Posterior cingulate gyrus (tissue), 11 donors: ENCODE measurements at places on chromosomes 3 and 15.
A peak's percentile ranks its signal among the peaks of the same experiment; 100 is the strongest.

GRCh38 chr15:100627789-100628395 lies 25.5 kb downstream of the ASB7 start:
- peak; percentile 73 for DNase-seq

- DNase-seq = no peak
Observed at GRCh38 chr15:98755138-98755537, 106.8 kb downstream of the IGF1R start.

DNA sequence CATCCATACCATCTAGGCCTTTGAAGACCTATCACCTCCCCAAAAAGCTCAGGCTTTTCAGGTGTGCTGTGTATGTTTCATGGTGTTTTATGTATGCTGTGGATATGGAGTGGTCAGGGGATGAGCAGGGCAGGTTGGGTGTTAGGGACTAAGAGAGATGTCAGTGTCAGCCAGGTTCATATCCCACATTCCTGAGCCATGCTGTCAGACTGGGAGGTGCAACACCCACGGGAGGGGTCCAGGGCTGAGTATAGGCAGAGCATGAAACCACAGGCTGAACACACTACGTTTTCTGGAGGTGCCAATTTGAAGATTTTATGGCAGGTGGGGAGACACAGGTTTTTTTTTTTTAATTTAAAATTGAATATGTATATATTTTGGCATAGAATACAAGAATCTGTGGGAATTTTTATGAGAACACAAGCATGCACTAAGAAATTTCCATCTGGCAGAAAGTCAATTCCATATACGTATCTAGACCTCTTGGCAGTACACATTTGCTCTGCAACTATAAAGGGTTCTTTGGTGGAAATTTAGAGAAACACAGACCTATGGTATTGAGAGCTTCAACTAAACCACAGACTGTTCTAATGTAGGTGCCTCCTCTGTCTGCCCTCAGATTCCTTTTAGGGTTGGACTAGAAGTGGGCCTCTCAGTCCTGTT lies 101.9 kb upstream of the RNU6-1 start:
- no peak for DNase-seq

DNA sequence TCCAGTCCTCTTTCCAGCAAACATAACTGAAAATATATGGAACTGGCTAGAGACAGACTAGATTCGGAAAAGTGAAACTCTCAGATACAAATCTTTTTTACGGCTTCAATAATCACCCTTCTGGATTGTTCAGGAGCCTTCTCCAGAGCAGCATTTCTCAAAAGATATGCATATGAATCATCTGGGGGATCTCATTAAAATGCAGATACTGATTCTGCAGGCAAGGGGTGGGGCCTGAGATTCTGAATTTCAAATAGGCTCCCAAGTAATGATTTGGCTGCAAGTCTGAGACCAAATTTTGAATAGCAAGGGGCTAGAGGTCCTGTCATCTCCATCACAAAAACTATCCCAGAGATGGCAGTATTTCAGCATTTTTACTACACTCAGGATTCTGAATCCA lies 165.4 kb downstream of the CTNNB1 start:
- DNase-seq = no peak

DNA sequence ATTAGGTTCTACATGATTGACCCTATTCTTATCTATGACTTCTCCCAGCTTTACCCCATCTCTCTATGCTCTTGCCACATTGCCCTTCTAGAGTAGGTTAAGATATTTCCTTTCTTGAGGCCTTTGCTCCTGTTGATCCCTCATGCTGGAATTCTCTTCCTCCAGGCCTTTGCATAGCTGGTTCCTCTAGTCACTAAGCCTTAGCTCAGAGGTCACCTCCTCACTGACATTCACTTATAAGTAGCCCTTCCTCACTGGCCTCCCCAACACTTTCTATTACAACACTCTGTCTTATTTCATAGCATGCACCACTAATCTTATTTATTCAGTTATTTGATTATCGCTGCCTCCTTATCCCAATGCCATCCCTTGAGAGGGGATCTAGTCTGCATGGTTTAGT lies 228.4 kb upstream of the COL8A1 start:
- no peak for DNase-seq

DNA sequence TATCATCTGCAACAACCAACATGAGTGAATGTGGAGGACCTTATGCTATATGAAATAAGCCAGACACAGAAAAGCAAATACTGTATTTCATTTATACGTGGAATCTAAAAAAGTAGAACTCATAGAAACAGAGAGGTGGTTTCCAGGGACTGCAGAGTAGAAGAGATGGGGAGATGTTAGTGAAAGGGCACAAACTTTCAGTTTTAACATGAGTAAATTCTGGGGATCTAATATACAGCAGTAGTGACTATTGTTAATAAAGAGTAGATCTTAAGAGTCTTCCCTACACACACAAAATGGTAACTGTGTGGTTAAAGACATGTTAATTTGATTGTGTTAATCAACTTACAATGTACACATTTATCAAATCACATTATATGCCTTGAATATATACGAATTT lies 20.9 kb upstream of the MELTF start:
- no peak for DNase-seq

GRCh38 chr3:101193957-101194356 lies 126.4 kb downstream of the IMPG2 start:
- no peak for DNase-seq

DNA sequence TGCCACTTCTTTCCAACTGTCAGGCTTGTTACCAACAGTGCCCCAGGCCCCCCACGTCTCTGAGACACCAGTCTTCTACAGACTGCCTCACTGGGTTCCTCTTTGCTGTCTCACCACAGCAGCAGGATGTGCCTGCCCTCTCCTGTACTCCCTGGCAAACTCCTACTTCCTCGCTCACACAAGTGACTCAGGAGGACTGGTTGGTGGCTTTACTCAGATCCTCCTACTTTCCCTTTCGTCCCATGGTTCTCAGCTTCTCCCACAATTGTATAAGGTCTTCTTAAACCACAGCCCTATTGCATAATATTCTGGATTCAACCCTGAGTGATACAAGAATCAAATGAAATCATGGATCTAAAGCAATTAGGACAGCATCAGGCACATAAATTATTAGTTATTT lies 246.6 kb upstream of the PROK2 start:
- DNase-seq = no peak

GRCh38 chr3:153247331-153248330 lies 85.6 kb downstream of the RAP2B start:
- no peak for DNase-seq

- no peak for DNase-seq
Observed at GRCh38 chr15:66955871-66956585, 109.4 kb upstream of the SMAD3 start.

GRCh38 chr3:31882895-31883294 lies 98.2 kb downstream of the OSBPL10 start:
- no peak for DNase-seq

DNA sequence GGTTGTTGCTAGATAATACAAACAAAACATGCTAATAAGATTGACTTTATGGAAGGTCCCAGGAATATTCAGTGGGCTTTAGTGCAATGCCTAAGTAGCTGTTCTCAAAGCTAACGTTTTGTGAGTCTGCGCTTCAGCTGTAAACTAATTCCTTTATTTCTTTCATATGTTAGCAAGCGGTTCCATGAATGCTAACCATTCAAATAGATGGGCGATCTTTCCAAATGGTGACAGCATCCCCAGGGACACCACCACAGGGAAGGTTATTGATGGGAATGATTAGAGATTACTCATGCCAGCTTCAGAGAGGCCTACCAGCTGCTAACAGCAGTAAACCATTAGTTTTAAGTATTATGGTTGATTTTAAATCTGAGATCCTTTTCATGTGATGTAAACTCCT lies 405.7 kb upstream of the MCTP2 start:
- DNase-seq = no peak

- no peak for DNase-seq
Observed at GRCh38 chr3:30353711-30354467, 252.5 kb upstream of the TGFBR2 start.

GRCh38 chr3:154164387-154164786 lies 43.2 kb downstream of the ARHGEF26 start:
- no peak for DNase-seq

GRCh38 chr3:183645254-183645653 lies 9.8 kb downstream of the KLHL24 start:
- DNase-seq = no peak

DNA sequence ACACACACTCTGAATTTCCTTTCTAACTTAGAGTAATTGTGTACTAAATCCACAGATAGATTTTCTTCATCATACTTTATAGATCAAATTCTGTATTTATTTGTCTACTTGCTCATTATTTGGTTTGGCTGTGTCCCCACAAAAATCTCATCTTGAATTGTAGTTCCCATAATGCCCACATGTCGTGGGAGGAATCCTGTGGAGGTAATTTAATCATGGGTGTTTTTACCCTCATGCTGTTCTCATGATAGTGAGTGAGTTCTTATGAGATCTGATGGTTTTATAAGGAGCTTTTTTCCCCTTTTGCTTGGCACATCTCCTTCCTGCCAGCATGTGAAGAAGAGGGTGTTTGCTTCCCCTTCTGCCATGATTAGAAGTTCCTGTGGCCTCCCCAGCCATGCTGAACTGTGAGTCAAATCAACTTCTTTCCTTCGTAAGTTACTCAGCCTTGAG lies 198.3 kb upstream of the TGFBR2 start:
- DNase-seq = no peak

DNA sequence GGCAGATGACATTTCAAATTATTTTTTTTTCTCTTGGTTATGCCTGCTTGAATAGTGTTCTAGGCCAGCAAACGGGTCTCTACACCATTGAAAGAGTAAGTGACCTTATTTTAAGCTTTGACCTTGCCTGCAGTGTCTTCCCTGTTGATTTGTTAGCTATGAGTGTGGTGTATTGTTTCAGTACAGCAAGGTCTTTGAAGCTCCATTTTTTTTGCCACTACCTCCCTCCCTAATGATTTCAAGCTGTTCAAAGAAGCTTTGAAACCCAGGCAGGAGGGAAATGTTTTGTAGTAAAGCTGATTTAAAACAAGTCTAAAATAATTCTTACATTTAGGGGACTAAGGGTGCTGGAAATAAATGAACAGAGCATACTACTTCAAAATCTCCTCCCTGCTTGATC lies 1249.8 kb downstream of the ROBO1 start:
- DNase-seq = no peak

DNA sequence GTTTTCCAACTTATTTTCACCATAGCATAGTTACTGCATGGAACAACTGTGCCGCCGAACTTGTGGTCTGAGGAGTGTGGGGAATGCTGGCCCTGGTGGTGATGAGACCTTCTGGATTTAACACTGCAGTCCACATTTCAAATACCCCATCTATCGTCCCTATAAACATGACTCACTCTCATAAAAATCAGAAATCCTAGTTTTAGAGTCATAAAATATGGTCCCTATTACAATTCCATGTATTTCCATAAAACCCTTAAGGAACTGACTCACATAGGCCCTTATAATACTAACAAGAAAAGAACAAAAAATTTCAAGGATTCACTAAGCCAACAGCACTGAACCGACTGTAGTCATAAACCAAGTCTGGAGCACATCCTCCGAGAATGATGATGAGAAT lies 147.2 kb downstream of the FOXP1 start:
- DNase-seq = no peak

- DNase-seq = no peak
Observed at GRCh38 chr15:72372361-72372760, 3.5 kb downstream of the HEXA start.

DNA sequence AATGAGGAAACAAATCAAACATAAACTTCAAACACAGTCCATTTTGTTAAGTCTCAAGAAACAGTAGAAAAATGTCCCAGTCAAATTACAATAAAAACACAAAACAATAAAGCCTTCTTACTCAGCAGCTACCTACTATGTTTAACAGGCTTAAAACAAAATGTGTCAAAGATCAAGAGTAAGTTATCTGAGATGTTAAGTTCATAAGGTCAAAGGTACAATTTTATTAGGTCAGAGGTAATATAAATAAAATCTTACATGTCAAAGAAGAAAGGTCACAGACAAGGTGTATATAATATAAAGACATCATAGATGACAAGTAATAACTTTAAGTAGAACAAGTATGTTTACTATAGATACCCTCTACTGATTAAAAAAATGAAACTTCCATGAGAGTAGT lies 208.3 kb downstream of the SCAPER start:
- DNase-seq = no peak

DNA sequence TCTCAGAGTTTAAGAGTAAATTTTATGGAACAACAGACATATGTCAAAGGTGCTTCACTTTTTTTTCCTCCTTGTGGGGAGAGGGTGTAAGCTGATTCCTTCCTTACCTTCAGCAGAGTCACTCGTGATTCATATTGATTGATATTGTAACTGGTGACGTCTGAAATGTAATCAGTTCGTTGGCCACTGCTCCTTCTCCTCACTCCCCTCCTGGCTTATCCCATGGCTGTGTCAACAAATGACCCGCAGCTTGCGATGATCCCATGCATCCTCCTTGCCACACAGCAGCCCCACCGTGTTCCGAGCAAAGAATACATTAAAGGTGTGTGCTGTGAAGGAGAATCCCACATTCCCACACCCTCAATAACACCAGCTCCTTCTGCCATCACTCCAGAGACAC lies 7.3 kb downstream of the MGLL start:
- no peak for DNase-seq

DNA sequence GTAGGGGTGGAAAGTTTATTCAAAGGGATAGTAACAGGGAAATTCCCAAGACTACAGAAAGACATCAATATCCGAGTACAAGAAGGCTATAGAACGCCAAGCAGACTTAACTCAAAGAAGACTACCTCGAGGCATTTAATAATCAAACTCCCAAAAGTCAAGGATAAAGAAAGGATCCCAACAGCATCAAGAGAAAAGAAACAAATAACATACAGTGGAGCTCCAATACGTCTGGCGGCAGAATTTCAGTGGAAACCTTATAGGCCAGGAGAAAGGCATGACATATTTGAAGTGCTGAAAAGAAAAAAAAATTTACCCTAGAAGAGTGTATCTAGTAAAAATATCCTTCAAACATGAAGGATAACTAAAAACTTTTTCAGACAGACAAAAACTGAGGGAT lies 95.6 kb downstream of the DMXL2 start:
- DNase-seq = no peak

GRCh38 chr3:42855547-42856380 lies 19.9 kb downstream of the CYP8B1 start:
- no peak for DNase-seq

GRCh38 chr15:101433396-101433795 lies 56.1 kb downstream of the PCSK6 start:
- no peak for DNase-seq

DNA sequence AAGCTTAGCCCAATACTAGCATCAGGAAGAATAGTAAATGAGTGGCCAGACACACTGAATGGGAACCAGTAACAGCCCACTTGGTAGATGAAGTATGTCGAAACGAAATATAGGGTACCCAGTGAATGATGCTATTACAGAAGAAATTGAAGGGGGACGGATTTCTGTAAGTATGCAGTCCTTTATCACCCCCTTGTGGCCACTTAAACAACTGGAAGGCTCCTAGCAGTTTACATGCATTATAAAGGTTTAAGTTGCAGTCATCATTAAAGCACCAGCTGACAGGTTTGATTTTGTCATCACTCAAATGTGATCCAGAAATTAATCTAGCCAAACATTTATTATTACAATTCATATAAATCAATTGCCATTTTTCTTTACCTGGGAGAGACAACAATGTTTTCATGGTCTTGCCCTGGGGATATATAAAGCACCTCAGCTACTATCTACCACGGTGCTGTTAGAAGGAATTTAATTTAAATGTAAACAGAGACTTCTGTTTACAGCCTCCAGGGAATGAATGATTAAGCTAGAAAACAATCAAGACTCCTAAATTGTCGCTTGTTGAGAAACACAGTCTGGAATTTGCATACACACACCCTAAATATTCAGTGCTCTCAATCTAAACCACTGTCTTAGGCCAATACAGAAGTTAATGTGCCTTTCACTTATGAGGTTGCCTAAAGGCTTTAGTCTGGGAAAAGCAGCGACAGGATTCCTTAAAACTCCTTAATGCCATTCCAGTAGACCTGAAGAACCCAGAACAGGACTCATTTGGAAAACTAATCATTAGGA lies 7.8 kb downstream of the EIF1B start:
- DNase-seq = peak; percentile 48
